ENCODE measurements at places on chromosomes 11 and 22.

DNA sequence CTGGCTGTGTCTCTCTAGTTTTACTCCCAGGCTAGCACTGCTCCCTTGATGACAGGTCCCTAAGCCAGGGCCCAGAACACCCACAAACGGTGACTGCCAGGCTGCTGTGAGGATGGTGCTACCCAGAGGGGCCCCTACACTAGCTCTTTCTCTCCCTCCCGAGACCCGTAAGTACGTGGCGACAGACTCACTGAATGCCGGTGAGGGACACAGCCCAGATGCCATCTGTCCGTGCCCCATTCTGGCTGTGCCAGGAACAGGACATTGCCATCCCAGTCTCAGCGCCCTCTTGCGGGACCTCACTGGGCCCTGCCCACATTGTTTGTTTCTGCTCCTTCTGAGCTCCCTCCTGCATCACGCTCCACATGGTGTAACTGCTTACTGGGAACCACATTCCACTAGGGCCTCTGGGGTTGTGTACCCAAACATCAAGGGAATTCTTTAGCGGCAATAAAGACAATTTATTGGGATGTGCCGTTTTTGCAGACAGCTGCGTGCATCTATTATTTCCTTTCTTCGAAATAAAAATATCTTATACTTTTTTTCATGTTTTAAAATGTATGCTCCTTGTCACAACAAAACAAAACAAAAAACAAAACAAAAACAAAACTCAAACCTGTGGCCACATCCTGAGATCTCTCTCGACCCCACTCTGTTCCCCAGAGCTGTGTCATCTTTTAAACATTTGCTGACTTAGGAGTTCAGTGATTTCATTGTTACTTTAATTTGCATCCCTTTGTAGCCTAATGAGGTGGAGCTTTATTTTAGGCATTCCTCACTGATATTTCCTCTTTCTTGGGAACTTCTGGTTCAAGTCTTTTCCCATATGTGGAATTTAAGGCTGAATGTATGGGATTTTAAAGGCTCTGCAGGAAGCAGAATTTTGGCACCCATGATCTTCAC is 4.4 kb upstream of the TPCN2 start:
- DNase-seq: peak; percentile 19

DNA sequence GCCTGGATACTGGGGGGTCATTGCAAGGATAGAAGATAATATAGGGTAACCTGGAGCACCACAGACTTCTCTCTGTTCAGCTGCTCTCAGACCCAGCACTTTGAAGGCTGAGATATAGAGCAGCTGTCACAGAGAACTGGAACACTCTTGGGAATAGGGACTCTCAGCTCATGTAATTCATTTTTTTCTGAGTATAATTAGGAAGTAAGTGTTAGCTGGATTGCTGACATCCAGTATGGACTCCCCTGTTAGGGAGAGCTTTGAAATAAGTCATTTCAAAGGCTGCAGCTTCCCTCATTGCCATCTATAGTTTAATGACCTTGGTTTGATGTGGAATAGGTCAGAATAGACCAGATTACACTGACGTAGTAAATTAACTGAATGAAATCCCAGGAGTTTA is 120.8 kb upstream of the POU2AF2 start:
- no peak for DNase-seq

- DNase-seq: no peak
Measured at GRCh38 chr11:116314006-116314405, 458.8 kb downstream of the BUD13 start.

DNA sequence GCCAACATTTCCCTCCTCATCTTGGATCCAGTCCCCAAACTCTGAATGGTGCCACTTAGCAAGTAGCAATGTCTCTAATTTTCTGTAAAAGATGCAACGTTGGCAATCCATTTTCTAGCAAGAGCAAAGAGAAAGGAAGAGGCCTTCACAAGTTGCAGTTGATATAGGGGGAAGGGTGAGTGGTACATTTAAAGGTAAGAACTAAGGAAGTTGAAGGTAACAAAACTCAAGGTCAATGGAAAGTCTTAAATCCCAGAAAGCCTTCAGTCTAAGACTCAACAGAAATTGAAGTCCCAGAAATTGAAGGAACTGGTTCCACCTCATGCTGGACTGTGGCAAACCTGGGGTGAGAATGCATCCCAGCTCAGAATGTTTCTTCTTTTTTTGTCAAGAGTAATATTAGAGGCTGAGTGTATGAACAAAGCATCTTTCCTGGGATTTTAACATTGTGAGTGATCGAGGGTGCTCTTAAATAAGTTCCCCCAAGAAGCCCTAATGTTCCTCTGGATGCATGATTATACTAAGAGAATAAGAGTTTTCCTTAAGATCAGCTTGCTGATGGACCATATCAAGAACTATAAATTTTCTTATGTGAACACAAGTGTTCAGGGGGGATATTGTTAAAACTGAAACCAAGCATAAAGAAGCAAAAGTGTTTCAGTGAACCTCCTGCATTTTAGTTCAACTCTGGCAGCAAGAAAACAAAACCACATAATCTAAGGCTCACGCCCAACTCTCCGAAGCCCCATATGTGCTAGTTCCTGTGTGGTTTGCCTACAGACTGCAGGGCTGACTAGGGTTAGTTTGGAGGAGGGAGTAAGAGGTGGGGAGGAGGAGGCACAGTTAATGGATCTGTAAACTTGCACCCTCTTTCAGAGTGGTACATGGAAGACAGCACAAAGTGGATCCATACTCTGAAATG is at the start of gene GRAP2:
TSS of gene GRAP2 (plus strand) at position 779 of the 922 bp plus-strand sequence. CDS start 46,023 bp downstream, outside the sequence.
- DNase-seq: peak; percentile 94

DNA sequence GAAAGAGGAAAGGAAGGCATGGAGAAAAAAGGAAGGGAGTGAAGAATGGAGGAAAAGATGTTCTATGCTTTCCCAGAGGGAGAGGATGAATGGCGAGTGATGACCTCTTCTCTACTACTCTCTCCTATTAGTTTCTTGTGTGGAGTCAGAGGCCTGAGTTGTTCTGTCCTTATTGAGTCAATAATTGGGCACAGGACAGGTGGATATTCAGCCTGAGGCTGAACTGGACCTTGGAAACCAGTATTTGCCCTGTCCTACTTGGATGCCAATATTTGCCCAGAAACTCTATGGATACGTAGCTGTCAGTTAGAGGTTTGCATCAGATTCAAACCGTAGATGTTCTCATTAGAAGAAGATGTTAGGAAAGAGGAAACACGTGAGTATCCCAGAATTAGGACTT is 17.6 kb upstream of the SWAP70 start:
- DNase-seq: no peak

- DNase-seq: no peak
Measured at GRCh38 chr11:112223121-112223520, 3.1 kb upstream of the PTS start.

DNA sequence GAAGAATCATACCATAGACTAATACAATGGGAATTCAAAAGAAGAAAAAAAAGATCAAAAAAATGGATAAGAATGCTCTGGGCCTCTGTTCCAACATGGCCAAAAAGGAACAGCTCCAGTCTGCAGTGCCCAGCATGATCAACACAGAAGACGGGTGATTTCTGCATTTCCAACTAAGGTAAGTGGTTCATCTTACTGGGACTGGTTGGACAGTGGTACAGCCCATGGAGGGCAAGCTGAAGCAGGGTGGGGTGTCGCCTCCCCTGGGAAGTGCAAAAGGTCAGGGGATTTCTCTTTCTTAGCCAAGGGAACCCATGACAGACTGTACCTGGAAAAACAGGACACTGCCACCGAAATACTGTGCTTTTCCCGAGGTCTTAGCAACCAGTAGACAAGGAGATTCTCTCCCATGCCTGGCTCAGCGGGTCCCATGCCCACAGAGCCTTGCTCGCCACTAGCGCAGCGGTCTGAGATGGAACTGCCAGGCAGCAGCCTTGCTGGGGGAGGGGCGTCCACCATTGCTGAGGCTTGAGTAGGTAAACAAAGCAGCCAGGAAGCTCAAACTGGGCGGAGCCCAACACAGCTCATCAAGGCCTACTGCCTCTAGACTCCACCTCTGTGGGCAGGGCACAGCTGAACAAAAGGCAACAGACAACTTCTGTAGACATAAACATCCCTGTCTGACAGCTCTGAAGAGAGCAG is 428.4 kb downstream of the MN1 start:
- DNase-seq: no peak

DNA sequence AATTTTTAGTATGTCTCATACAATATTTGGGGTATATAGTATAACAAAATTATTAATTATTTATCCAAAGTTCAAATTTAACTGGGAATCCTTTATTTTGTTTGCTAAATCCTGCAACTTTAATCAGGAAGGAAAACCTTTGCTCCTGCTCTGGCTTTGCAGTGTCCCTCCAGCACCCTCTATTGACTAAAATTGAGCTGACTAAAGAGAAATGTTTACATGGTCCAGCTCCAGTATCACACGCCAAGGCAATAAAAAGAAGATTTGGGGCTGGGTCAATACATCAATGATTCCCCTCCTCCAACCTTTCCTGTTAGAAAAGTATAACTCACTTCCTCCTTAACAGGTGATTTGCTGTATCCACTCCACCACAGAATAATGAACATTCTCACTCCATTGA is 153.0 kb upstream of the LRRC4C start:
- no peak for DNase-seq

DNA sequence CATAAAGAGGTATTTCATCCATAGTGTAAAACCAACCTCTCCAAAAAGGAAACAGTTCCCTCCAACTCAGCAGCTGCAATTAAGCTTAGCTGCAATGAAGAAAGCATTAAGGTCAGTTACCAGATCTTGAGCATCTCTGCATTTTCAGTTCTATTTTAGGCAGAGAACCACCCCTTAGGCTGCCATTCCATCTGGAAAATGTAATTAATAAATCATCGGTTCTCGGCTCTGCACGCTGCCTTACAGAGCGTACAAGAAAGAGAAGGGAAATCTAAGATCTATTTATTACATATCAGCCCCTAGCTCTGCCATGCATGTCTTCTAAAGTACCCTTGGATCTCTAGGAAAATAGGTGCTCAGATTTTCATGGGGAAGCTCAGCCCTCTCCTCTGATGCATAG is 71.5 kb downstream of the RCN1 start:
- DNase-seq: no peak

DNA sequence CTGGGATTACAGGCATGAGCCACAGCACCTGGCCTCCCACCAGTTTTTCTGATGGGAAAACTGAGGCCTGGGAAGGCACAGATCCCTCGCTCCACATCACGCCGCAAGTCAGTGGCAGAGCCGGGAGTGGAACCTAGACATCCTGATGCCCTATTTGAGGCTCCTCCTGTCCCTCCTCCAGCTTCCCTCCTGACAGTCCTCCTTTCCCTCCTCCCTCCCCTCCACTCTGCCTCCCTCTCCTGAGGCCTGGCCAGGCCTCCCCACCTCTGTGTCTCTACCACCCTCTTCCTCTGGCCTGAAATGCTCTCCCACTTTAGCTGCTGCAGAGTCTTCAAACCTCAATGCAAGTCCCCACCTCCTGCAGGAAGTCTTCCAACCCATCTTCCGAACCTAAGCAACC is 13.3 kb upstream of the TP53I11 start:
- DNase-seq: no peak

DNA sequence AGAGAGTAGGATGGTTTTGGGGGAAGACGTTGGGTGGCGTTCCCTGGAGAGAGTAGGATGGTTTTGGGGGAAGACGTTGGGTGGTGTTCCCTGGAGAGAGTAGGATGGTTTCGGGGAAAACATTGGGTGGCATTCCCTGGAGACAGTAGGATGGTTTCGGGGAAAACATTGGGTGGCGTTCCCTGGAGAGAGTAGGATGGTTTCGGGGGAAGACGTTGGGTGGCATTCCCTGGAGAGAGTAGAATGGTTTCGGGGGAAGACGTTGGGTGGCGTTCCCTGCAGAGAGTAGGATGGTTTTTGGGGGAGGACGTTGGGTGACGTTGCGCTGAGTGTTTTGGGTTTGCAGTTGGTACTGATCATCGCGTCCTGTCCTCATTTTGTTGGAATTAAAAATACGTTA is 28.2 kb downstream of the IGHMBP2 start:
- DNase-seq: no peak

- no peak for DNase-seq
Measured at GRCh38 chr11:88332851-88333250, 4.7 kb downstream of the CTSC start.

DNA sequence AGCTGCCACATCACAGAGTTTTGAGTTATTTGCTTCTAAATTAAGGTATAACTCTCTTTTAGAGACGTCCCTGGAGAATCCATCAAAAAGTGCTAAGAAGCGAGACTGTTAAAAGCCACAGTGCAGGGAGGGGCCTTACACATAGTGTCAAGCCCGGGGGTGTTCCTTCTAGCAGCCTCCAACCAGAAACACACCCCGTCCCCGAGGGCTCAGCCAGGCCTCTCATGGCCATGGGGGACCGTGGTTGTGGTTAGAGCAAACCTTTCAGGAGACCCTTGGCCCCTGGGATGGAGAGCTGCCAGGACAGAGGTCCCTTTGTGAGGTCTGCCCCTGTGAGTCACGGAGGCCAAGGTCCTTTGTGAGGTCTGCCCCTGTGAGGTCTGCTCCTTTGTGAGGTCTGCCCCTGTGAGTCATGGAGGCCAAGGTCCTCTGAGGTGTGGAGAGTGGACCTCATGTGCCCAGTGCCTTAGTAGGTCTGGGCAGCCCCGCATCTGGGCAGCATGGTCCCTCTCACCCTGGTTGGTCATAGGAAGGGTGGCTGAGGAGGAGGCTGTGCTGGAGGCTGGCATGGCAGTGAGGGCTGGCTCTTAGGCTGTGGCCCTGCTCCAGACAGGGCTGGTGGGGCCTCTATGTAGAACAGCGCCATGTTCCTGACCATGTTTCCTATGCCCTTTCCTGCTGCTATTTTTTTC is 5.4 kb downstream of the GNAZ start:
- DNase-seq: no peak

- no peak for DNase-seq
Measured at GRCh38 chr11:33211580-33211979, 45.6 kb upstream of the HIPK3 start.

DNA sequence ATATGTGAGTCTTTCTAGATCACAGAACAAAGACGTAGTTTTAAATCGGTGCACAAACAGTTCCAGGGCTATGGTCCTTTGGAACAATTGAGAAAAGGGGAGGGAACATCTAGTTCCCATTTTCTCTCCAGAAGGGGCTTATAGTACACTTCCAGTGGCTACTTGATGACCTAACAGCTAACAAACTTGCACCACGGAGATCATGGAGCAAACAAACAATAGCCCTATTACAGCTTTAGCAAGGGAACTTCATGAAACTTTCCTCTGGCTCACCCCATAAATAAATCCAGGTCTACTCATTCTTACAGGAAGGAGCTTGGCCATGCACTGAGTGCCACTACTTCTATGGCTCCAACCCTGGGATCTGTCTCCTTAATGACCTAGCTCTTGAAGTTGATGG is 8.3 kb upstream of the FOLR2 start:
- DNase-seq: no peak

DNA sequence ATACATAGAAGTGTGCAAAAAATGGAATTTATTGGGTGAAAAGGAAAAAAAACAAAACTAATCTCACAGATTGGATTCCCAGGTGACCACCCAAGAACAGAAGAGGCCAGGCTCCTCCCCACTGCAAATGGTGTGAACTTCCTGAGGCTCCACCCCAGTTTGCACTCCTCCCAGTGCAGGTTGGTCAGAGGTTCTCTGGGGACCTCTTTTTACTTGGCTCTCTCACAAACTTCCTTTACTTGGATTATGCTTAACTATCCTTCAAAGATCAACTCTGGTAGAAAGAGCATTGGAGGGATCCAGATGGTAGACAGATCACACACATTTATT is 138.9 kb upstream of the CCDC90B start:
- DNase-seq: no peak

Data from activated CD4-positive, alpha-beta T cell treated with anti-CD3 and anti-CD28 coated beads, Interleukin-10, Interleukin-2, amounts not matched to agents 100 ng/mL and 50 ng/mL, durations not matched to agents 16 hours and 8 hours (primary cell).